ENCODE measurements at places on chromosomes 7 and 10.

- ATAC-seq = no peak
Measured at GRCh38 chr7:44703921-44704320, 44.7 kb upstream of the ZMIZ2 start.

- ATAC-seq = no peak
Measured at GRCh38 chr7:150520145-150520544, 5.5 kb downstream of the GIMAP7 start.

DNA sequence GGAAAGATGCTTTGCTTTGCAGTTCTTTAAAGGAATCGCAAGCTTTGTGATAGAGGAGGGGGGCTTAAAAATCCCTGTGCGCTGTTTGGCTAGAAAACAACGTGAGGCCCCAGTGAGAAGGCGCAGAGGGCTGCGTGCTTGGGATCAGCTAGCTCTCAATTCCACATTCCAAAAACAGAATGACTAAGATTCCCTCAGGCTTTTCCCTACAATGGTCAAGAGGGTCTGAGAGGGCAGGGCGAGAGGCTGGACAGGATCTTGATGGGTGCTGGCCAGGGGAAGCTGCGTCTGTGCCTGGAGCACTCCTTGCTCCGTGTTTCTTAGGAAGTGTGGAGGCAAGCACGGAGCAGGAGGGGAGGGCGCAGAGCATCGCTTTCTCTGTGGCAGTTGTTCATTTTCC is 72.1 kb upstream of the INHBA start:
- no peak for ATAC-seq

DNA sequence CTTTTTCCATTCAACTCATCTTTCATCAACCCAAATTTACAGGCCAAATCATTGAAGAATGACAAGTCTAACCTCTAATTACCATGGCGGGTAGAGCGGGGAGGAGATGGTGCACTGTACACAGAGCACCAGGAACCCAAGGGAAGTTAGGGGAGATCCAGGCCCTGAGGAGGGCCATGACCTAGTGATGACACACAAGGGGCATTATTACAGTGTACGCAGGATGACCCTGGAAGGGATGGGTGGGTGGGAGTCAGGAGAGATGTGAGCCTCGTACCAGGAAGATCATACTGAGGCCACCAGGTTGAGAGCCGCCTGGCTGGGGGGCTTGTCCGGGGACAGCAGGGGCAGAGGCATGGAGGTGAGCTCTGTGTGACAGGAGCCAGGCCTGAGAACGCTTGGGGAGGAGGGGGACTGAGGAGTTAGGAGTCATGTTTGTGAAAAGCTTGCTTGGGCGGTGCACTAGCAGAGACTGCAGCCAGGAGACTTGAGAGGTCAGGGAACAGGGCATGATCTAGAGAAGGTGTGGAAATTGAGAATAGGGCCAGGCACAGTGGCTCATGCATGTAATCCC is 89.5 kb upstream of the CCNY start:
- ATAC-seq = peak; percentile 36

DNA sequence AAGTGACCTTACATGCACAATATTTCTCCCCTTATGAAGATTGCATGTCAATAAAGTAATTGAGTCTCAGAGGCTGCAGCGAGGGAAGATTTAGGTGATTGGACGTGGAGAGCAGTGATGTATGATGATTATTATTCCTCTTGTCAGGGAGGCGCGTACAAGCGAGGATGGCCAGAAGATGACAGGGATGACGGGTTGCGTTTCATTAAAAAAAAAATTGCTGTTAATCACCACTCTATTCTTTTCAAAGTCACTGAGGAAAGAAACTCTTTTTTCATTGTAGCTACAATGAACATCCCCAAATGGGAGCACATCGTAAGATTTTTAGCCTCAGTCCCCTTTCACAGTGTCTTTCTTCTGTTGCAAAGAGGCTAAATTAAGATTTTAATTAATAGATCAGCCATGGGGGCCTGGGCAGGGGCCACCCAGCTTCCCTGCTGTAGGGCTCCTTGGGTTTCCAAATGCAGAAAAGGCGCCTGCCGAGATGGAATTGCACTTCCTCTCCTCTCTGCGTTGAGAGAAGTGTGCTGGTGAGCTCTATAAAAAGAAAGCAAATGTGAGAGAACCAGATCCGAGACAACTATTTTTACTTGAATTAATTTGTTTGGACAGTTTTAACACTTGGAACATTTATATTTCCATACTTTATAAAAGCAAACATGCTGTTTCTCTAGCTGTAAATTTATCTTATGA is 998.1 kb downstream of the LRMDA start:
- ATAC-seq = no peak

DNA sequence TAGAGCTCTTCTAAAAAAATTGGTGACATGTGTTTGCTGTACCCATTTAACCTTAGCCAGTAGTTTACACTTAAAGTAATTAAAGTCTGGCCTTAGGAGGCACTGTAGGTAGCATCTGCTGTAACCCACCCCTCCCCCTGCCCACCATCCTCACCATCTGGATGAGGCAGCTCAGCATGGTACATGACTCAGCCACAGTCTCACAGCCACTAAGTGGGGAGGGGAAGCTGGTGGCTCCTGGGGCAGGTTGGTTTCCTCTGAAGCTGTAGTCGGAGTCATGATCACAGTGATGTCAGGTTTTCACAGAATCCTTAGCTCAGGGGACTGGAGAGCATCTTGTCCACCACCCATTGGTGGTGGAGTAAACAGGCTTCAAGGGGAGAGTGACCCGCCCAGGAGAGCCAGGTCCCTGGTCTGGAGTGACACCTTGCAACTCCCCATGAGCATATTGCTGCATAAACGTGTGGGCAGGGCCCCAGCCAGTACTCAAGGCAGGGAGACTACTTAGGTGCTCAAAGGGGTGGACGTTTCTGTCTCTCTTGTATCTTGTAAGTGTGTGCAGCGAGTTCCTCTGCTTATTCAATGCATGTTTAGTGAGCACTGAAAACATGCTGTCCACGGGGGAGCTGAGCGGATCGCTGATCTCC is 125.9 kb downstream of the GRK5 start:
- no peak for ATAC-seq

DNA sequence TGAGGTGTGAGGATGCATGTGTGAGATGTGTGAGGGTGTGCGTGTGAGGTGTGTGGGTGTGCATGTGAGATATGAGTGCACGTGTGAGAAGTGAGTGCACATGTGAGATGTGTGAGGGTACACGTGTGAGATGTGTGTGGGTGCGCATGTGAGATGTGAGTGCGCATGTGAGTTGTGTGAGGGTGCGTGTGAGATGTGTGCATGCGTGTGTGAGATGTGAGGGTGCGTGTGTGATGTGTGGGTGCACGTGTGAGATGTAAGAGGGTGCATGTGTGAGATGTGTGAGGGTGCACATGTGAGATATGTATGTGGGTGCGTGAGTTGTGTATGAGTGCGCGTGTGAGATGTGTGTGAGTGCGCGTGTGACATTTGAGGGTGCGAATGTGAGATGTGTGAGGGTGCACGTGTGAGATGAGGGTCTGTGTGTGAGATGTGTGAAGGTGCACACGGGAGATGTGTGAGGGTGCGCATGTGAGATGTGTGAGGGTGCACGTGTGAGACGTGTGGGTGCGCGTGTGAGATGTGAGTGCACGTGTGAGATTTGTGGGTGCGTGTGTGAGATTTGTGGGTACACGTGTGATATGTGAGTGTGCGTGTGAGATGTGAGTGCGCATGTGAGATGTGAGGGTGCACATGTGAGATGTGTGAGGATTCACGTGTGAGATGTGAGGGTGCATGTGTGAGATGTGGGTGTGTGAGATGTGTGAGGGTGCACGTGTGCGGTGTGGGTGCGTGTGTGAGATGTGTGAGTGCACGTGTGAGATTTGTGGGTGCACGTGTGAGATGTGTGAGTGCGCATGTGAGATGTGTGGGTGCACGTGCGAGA is 30.5 kb downstream of the PPIF start:
- no peak for ATAC-seq

DNA sequence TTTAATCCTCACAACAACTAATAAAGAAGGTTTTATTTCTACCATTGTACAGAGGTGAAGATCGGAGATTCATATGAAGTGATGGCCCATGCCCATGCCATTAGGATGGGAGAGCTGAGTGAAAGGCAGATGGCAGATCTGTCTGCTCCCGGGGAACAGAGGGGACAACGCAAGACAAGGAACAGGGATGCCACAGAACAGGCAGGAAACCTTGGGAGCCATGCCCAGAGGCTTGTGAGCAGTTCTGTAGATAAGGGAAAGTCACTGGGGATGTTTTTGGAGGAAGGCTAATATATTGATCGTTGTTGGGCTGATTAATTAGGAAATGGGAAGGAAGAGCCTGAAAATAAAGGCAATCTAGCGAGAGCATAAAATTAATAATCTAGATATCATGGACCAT is 73.1 kb upstream of the ITGB1 start:
- ATAC-seq = no peak

DNA sequence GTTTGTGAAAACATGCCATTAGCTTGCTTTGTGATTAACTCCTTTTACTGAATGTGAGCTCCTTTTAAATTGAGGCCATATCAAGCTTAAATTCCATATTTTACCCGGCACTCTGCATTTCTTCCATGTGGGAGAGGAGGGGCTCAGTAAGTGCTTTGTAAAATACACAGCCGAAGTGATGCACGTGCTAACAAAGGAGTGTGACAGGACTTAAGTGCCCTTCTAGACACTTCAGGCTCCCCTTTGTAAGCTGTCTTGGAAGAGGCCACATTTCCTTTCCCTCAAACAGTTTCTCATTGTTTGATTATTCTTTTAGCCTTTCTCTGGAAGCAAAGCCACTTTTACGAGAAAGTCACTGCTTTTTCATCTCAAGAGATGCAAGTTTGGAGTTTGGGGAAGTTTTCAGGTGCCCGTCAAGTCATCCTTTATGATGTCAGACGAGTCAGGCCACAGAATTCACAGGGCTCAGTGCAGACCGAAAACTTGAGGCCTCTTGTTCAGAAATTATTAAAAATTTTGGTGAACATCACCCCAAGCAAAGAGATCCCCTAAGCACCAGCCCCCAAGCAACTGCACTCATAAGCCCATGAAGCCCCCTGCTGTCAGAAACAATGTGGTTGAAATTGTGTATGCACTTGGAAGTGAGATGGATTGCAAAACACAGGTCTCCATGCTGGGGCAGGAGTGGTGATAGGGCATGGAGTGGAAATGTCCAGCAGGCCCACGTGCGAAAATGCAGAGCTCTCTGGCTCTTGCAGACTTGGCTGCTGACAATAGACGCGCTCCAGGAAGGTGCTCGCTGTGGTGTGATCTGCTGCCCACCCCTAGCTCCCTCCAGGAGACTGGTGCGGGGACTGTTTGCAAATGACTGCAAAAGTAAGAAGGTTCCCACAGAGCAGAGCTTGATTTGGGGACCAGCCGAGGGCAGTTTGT is 11.5 kb downstream of the IKZF1 start:
- ATAC-seq = no peak

- ATAC-seq = no peak
Measured at GRCh38 chr10:103541616-103542015, 48.1 kb downstream of the NEURL1 start.

DNA sequence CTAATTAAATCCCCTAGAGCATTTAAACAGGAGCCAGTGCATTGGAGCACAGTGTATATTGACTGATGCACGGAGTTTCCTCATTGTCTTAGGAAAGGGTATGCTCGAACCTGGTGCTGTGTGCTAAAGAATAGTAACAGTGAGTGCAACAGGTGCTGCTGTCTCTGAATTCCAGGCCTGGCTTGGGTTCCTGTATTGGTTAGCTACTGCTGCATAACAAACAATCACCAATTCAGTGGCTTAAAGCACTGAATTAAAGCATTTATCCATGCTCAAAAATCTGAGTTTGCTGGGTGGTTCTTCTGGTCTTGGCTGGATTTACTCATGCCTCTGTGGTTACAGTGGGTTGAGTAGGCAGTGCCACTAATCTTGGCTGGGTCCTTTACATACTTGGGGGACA is 1.8 kb upstream of the PNLIPRP1 start:
- no peak for ATAC-seq

GRCh38 chr10:12534824-12535223 is 185.5 kb downstream of the CAMK1D start:
- peak; percentile 47 for ATAC-seq

DNA sequence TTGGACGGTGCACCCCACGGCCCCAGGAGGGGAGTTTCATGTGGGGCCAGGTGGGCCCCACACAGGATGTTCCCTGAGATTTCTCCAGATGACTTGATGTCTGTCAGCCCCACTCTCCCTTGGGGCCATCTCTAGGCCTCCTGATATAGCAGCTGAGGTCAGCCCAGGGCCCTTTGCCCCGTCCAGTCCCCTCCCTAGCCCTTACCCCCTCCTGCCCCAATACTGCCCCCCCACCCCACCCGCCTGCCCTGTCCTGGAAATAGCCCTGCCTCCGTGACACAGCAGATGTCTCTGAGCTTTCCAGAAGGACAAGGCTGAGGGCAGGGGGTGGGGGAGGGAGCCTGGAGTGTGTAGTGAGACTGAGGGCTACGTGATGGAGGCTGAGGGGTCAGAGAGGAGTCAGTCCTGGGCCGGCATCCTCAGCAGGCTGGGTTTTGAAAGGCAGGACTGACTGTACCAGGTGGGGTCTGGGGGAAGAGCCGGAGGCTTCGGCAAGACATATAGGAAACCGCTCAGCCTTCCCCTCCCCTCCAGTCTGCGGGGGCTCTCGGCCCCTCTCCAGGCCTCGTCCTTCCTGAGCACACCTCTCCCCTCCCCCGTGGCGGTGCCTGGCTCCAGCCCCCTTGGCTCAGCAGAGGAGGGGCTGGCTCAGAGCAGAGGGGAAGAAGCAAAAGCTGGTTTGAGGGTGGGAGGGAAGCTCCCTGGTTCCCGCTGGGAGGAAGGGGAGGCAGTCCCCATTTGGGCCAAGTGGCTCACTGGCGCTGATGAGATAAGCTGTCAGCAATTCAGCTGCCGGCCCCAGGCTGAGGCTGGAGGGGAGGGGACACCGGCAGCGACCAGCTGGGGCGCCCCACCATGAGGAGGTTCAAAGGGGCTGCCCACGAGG is 2.0 kb downstream of the FLNC start:
- peak; percentile 32 for ATAC-seq

DNA sequence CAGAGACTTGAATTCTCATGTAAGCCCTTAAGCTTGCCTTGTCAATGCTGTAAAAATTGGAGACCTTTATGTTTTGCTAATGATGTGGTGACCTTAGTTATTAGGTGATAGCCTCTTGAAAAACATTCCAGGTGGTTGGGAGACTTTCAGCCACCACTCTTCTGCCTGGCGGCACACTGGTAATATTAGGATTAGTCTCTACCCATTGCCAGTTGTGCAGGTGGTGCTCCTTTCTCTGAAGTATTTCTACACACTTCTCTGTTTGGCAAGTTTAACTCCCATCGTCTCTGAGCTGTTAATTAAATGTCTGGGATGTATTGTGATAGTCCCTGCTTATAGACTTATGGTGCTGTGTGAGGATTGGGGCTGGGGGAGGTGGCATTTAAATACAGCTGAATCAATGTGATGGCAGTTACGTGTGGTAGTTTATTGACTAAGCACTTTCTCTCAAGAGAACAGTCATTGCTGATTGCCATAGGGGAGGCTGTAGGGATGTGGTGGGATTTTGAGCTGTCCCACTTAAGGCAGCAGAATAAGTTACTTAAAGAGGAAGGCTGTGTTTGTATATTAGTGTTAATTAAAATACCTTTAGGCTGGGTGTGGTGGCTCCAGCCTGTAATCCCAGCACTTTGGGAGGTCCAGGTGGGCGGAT is 61.7 kb downstream of the DAGLB start:
- ATAC-seq = no peak

DNA sequence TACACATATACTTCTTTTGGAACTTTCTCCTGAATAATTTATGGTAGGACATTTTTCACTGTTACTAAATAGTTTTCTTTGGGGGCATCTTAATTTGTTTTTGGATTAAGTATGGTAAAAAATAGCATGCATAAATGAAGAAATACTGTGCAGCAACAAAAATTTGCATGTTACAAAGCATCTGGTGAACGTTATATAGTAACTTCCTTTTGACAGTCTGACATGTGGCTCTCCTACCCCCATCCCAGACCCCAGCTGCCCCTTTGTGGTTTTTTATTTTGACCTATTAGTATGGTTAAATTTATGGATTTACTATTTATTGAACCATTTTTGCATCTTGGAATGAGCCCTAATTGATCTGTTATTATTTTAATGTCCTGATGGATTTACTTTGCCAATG is 9.9 kb downstream of the TASOR2 start:
- ATAC-seq = no peak

Data from stimulated activated memory B cell treated with anti-CD40 and anti-IgM and Interleukin-4, amounts not matched to agents 10 μg/mL and 1 μg/mL and 100 μg/mL, for 72 hours (primary cell).